T-helper 2 cell (primary cell): ENCODE measurements at places on chromosomes 16 and 17.

- DNase-seq, result no peak
Measured at GRCh38 chr17:43718544-43718943, 40.0 kb downstream of the SOST start.

GRCh38 chr16:26982422-26982821 is 84.3 kb upstream of the C16orf82 start:
- DNase-seq, result no peak

- DNase-seq, result no peak
Measured at GRCh38 chr16:51431517-51432241, 280.6 kb upstream of the SALL1 start.

DNA sequence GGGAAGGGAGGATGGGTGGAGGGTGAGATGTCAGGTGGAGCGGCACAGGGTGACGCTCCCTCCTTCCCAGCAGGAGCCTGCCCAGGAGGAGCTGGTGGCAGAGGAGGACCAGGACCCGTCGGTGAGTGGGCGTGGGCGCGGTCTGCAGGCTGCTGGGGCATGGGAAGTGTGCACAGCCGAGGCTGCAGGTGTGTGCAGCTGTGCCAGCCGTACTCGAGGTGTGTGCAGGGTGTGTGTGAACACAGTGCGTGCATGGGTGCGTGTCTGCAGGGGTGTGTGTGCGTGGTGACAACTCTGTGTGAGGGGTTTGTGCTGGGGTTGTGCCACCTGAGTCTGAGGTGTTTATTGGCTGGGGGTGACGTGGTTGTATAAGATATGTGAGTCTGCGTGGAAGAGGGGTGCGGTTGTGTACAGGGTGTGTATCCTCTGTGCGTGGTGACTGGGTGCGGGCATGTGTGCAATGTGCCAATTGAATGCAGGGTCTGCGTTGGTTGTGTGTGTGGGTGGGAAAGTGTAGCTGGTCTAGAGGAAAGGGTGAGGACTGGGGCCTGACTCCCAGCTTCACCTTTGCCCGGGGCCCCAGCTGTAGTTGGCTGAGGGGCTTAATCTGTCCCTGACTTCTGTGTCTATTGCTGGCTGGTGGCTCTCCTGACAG is 670 bp downstream of the TNFSF12 start:
- DNase-seq, result no peak

GRCh38 chr17:35542990-35543389 is 5.5 kb upstream of the SLFN12L start:
- DNase-seq, result no peak

- no peak for DNase-seq
Measured at GRCh38 chr17:80491478-80492342, 15.3 kb upstream of the NPTX1 start.

GRCh38 chr16:65178151-65178550 is 56.3 kb upstream of the CDH11 start:
- no peak for DNase-seq

DNA sequence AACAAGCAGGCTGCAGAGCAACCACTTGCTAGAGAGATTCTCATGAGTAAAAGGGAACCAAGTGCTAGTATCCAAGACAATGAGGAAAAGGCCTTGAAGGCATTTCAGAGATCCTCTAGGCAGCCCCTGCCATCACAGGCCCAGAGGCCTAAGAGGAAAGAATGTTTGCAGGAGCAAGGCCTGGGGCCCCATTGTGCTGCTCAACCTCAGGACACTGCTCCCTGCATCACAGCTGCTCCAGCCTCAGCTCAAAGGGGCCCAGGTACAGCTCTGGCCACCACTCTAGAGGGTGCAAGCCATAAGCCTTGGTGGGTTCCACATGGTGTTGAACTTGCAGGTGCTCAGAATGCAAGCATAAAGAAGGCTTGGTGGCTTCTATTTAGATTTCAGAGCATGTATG is 243.0 kb upstream of the RPL38 start:
- no peak for DNase-seq

GRCh38 chr16:53501216-53501859 is 1.7 kb downstream of the AKTIP start:
- DNase-seq, result no peak

DNA sequence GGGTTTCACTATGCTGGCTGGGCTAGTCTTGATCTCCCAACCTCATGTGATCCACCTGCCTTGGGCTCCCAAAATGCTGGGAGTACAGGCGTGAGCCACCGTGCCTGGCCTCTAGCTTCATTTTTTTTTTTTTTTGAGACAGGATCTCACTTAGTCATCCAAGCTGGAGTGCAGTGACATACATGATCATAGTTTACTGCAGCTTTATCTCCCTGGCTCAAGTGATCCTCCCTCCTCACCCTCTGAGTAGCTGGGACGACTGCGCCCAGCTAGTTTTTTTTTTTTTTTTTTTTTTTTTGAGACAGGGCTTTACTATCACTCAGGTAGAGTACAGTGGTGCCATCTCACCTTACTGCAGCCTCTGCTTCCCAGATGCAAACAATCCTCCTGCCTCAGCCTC is 9.7 kb downstream of the RPA1 start:
- DNase-seq, result no peak

GRCh38 chr17:83006515-83007455 is 72.6 kb upstream of the METRNL start:
- no peak for DNase-seq

- no peak for DNase-seq
Measured at GRCh38 chr16:69017036-69017783, 88.2 kb upstream of the HAS3 start.

- no peak for DNase-seq
Measured at GRCh38 chr16:10070591-10070990, 111.6 kb downstream of the GRIN2A start.

DNA sequence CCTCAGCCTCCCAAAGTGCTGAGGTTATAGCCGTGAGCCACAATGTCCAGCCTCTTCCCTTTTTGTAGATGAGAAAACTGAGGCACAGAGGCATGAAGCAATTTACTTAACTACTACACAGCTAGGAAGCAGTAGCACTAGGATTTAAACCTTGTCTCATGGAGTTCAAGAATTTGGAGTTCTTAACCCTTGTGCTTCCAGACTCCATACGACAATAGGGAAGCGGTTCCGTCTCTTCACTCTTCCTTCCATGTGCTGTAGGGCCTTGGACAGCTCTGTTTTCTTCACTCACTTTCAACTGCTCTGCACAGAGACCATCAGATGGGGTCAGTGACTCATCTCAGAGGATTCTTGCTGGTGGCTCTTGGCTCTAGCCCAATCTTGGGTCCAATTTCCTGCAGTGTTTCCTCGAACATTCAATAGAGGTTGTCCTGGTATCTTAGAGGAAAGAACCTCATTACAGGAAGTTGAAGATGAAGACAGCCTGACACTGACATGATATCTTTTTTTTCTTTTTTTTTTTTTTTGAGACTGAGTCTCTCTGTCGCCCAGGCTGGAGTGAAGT is 19.3 kb downstream of the ITGAL start:
- no peak for DNase-seq

GRCh38 chr16:8718851-8719680 is 44.6 kb downstream of the ABAT start:
- DNase-seq, result no peak

- DNase-seq, result no peak
Measured at GRCh38 chr17:44972953-44973352, 4.8 kb upstream of the C1QL1 start.

DNA sequence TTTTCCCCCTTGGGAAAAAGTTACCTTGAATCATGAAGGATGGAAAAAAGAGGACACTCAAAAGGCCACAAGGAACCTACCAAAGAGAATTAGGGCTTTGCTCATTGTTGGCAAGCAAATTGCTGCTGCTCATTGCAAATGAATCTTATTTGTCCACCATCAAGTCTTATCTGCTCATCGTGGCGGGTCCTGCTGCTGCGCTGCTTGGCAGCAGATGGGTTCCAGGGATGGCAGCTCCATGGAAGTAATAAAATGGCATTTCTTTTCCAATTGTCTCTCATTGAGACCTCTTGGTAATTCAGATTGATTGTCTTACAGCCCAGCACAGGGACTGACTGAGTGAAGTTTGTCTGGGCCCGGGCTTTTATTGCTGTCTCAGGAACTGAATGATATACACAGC is 118.7 kb downstream of the MRM1 start:
- DNase-seq, result no peak

DNA sequence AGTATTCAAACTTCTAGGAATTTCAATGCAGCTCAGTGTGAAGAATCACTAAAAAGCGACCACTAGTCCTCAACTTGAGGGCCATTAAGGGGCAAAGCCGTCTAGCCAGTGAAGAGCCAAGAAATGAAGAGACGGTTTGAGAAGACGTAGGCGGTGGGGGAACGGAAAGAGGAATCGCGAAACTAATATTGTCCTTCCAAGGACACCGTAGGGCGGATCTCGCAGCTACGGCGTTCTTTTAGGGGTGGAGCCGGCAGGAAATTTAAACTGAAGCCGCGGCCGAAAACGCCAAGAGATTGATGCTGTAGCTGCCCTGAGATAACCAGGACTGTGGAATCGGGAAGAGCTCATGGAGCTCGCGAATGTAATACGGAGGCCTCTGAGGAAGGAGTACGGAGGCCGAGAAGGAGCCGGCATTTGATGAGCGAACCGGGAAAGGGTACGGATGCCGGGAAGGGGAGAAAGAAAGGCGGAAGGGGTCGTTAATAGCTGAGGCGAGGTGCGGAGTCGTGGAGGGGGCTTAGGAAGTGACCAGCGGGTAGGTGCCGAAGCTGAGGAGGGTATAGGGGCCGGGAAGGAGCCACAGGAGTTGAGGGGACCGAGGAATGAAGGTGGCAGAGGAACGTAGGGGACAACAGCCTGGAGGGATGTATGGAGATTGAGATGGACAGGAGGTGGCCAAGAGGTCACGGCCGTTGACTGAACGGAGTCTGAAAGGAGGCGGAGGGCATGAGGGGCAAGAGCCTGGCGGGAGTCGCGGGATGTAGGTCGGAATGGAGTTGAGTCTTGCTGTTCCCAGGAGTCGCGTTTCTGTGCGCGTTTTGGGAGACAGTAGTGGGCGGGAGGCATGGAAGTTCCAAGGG is at the start of gene DBF4B:
Gene DBF4B (plus strand): TSS at position 265 of the 863 bp plus-strand sequence. CDS start 156 bp downstream, at position 421.
- DNase-seq, result peak; percentile 76

DNA sequence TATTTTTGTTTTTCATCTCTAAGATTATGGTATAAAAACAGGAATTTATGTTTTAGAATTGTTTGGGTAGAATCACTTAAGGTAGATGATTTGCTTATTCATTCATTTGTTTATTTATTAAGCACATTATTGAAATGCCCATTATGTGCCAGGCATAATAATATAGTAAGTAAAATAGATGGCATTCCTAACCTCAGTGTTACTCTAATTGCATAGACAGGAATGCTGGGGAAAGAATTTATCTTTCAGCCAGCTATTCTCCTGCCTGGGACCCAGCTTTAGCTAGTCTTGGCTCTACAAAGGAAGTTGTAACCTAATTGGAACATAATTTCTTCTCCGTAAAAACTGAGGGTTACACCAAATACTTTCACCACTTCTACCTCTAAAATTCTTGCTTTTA is 44.6 kb downstream of the NFAT5 start:
- no peak for DNase-seq

GRCh38 chr16:12805066-12805465 is 1.4 kb upstream of the CPPED1 start:
- no peak for DNase-seq

DNA sequence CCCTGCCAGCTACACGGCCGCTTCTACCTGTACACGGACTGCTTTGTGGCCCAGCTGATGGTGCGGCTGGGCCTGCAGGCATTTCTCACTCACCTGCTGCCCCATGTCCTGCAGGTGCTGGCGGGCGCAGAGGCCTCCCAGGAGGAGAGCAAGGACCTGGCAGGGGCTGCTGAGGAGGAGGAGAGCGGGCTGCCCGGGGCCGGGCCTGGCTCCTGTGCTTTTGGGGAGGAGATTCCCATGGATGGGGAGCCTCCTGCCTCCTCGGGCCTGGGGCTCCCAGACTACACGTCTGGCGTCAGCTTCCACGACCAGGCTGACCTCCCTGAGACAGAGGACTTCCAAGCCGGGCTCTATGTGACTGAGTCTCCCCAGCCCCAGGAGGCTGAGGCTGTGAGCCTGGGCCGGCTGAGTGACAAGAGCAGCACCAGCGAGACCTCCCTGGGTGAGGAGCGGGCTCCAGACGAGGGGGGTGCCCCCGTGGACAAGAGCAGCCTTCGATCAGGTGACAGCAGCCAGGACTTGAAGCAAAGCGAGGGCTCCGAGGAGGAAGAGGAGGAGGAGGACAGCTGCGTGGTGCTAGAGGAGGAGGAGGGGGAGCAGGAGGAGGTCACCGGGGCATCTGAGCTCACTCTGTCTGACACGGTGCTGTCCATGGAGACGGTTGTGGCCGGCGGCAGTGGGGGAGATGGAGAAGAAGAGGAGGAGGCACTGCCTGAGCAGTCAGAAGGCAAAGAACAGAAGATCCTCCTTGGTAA is 3.5 kb downstream of the WDR81 start:
- DNase-seq, result no peak

DNA sequence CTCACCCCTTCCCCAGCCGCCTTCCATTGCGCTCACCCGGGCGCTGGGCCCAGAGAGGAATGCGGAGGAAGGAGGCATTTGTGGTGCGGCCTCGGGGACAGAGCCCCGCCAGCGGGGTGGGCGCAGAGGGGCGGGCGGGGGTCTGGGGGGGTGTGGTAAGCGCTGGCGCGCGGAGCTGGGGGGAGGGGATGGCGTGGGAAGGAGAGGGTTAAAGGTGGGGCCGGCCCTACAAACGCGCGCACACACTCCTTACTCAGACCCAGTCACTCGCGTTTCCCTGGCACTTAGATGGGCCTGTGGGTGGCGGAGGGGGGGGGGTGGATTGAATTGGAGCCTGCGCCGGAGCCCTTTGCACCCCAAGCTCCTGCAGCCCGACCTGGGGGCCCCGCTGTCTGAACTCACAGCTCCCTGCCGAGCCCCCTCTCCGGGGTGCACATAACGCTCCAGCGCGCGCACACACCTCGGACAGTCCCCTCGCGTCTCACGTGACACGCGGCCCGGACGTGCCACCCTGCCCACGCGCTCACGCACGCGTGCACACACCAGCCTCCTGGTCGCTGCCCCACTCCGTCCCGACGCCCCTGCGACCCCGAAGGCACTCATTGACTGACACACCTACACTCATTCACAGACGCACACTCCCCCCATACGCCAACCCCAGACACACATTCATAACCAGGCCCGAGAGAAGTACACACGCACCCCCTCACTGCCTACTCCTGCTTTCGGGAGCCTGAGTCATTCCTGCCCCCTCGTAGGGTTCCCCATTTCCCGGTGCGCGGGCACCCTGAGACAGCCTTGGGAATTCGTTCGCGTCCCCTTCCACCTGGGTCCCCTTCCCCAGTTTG is 844 bp downstream of the TBKBP1 start:
- no peak for DNase-seq

- DNase-seq, result no peak
Measured at GRCh38 chr16:29986231-29986630, 9.2 kb downstream of the HIRIP3 start.

GRCh38 chr16:31456988-31457360 is 2.3 kb upstream of the ARMC5 start:
- DNase-seq, result no peak

- no peak for DNase-seq
Measured at GRCh38 chr17:77968788-77969187, 10.3 kb downstream of the TNRC6C start.

DNA sequence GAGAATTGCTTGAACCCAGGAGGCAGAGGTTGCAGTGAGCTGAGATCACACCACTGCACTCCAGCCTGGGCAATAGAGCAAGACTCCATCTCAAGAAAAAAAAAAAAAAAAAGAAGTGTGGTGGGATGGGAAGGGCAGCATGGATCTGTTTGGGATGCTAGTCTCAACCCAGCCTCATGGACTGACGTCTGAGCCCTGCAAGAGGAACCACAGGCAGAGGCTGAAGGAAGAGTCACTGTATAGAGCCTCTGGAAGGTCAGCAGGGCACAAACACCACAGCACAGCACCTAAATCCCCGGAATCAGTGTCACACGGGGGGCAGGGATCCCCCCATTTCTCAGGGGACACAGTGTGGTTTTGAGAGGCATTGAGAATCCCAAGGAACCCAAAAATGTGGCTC is 10.9 kb upstream of the CXCL16 start:
- DNase-seq, result no peak
